ENCODE measurements at places on chromosomes 7 and 10.

DNA sequence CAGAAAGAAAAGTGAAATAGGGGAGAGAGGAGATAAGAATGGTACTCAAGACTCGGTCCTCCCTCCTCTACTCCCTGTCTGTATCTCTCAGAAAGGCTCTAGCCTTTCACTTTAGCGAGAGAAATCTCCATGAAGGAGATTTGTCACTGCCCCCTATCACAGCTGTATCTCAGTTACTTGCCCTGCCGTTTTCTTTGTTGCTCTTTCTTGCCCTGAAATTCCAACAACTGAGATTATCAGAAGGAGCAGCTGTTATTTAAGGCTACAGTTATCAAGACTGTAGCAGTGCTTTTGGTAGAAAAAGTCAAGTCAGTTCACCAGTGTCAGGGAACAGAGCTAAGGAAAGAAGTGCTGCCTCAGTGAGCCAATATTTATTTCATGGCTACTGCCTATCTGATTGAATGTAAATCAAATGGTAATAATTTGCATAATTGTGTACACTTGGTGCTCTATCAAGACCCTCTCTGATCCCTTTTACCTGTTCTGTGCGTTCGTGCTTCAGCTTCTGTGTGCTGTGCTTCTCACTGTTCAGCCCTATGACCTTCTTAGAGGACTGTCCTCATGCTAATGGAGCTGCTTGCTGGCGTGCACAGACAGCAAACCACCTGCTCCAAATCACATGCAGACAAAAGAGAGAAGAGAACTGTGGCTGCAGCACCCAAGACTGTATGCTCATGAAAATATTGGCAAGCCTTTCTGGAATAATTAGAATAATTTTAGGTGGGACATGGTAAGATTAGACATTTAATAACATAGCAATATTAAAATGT is 180.2 kb upstream of the FAM3C start:
- no peak for DNase-seq

GRCh38 chr7:152865011-152865410 is 105.5 kb downstream of the ACTR3B start:
- DNase-seq = no peak

DNA sequence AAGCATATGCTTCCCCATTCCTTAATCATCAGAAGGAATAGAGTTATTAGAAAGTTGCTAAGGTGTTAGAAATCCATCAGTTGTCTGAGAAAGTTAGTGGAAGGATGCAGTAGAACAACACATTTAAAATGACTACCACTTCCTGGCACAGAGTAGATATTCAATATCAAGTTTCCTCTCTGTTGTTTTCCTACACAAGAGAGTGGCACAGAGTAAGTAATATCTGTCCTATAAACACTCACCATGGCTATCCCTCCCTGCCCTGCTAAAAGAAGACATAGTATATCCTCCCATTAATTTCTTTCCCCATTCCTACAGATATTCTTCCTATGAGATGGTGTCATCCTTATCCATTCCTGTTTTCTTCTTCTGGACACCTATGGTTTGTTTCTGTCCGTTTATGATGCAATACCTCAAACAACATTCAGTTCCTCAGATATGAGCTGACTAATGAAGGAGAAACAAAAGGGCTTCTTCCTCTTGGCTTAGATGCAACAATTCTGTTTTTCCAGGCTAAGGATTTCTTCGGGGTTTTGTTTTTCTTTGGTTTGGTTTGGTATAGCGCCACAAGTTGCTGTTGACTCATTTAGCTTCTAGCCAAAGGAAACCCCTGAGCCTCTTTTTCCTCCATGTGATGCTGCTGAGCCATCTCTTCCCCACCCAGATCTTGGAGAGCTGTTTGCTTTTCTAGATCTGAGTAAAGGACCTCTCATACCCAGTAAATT is 32.9 kb upstream of the BPGM start:
- no peak for DNase-seq

DNA sequence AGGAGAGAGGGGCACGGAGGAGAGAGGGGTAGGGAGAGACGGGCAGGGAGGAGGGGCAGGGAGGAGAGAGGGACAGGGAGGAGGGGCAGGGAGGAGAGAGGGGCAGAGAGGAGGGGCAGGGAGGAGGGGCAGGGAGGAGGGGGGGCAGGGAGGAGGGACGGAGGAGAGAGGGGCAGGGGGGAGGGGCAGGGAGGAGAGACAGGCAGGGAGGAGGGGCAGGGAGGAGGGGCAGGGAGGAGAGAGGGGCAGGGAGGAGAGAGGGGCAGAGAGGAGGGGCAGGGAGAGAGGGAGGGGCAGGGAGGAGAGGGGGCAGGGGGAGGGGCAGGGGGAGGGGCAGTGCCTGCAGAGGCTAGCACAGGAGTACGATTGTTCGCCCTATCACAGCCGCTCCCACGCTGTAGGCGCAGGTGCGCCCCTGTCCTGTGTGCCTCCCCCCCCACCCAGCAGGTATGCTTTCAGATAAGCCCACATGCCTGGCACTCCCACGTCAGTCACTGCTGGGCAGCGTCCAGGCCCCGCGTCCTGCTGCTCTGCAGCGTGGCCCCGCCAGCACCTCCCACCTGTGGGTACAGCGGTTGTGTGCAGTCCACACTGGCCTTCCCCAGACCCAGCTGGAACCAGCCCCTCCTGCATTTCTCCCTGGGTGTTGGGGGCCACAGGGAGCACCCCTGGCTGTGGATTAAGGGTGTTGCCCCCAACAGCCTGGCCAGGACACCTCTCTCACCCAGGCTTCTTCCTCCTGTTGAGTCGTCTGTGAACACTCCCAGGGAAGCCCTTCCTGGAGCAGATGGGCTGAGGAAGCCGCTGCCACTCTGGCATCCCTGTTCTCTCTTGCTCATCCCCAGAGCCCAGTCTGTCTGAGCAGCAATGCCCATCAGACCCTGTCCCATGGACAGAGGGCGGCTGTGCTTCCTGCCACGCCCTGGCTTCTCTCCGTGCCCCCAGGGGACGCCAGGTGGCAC is 10.8 kb downstream of the NKX6-2 start:
- DNase-seq = no peak

- no peak for DNase-seq
Measured at GRCh38 chr7:36005876-36006275, 147.2 kb upstream of the EEPD1 start.

- no peak for DNase-seq
Measured at GRCh38 chr10:93062514-93063143, 2.0 kb downstream of the CYP26C1 start.

DNA sequence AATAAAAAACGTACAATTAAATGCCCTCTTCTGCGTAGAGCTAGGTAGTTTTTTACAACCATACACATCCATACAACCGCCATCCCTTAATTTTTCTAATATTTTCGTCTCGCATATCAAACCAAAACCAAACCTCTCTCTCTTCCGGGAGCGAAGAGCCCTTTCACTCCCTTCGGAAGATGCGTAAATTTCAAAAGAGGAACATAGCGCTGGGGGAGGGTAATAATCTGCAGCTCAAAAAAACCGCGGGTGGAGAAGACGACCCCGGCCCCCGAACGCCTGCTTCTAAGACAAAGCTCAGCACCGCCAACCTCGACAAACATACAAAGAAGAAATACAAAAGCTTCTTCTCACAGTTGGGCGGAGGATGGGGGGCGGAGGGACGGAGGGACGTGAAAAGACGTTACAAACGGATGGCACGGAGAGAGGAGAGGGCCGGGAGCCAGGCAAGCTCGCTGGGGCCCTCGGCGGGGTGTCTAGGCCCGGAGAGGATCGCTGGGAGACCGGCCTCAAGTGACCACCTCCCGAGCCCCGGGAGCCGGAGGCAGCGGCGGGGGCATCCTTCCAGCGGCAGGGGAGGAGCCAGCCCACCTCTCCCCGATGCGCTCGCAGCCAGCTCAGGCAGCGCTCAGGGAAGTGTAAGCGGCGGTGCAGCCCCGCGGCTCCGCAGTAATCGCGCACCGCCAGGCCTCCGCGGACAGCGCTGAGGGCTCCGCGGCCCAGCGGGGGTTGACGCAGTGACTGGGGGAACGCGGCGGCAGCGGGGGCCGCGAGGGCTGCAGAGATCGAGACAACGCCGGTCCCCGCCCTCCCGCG is 851 bp downstream of the MKRN1 start:
- peak; percentile 1 for DNase-seq

DNA sequence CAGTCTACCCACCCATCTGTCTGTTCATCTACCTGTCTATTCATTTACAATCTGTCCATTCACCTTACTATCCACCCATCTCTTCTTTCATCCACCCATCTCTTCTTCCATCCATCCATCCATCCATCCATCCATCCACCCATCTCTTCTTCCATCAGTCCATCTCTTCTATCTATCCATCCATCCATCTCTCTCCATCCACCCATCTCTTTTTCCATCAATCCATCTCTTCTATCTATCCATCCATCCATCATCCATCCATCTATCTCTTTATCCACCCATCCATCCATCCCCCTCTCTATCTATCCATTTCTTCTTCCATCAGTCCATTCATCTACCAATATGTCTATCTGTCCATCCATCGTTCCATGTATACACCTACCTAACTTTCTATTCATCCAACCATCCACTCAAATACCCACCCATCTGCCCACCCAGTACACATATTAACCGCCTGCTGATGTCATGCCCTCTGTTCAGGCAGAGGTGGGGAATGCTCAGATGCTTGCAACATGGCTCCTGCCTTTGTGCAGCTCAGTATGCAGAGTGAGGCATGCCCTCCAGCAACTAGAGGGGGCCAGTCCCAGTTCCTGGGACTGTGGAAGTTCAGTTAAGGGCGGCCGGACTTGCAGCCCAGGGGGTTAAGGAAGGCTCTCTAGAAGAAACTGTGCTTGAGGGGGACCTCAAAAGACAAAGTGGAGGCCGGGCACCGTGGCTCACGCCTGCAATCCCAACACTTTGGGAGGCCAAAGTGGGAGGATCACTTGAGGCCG is 11.3 kb upstream of the MLXIPL start:
- DNase-seq = no peak

GRCh38 chr7:116545411-116545993 is 20.7 kb downstream of the CAV1 start:
- DNase-seq = no peak

DNA sequence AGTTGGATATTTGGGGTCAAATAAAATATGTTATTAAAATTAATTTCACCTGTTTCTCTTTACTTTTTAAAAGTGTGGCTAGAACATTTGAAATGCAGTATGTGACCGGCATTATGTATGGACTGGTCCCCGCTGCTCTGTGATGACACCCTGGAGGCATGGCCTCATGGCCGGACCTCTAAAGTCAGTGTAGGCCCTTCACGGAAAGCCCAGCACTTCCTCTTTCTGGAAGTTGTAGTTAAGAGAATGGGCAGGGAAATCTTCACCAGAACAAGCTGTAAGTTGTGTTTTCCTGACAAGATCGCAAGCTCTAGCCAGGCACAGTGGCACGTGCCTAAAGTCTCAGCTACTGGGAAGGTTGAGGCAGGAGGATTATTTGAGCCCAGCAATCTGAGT is 38.3 kb upstream of the SRGN start:
- DNase-seq = no peak

DNA sequence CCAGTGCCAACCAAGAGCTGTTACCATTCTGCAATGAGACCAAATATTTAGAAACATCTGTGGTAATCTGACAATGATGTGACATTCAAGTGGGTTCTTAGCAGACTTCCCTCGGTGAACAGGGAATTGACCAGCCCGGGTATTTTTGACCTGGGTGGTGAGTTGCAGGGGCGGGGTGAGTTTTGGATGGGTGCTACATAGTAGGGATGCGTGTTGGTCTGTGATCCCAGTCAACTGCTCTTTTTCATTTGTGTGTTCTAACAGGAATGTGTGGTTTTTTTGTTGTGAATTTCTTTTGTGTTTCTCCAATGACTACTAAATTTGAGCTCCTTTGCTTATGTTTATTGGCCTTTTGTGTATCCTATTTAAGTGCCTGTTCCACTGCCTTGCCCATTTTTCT is 273.6 kb upstream of the HABP2 start:
- no peak for DNase-seq

DNA sequence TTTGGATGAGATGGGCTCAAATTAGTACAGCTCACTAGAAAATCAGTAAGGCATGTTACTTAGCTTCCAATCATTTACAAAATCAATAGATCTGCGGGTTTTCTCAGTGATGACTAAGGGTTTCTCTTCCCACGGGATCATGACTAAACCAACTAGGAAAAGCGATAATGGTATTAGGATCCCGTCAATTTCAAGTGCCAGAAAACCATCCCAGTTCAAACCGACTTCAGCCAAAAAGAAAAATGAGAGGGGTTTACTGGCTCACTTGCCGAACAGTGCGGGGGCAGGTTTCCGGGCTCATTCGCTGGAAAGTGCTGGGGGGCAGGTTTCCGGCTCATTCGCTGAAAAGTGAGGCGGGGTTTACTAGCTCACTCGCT is 62.1 kb upstream of the LYZL2 start:
- DNase-seq = no peak

DNA sequence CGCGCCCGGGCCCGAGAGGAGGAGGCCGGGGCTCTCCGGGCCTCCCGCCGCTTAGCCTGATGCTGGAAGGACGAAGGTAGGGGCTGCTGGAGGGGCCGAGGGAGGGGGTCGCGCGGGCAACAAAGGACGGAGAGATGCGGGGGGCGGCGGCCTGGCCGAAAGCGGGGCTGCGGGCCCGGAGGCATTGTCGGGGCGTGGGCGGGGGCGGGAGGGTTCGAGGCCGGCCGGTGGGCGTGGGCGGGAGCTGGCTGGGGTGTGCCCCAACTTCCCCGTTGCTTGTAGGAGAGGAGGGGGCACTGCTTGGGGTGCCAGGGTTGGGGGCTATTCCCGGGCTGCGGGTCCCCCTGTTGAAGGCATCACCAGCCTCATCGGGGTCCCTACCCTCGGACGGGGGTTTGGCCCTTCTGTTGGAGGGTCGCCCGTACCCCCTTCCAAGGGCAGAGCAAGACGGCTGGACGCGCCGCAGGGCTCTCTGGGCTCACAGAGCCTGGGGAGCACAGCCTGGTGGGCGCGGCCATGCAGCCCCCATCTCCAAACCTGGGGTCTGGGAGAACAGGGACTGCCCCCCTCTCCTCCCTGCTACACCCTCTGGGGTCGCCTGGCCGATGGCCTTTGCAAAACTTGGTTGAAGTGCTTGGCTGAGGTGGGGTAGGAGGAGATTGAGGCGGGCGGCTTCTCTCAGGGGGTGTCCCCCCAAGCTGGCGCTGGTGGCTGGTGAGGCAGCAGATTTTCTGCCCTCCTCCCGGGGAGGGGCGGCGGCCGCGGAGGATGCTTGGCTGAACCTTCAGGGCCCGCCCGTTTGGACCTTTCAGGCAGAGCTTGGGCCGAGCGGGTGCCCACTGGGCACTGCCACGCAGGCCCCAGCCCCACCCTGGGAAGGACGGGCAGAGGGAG is 699 bp downstream of the CLIP2 start:
- DNase-seq = no peak

DNA sequence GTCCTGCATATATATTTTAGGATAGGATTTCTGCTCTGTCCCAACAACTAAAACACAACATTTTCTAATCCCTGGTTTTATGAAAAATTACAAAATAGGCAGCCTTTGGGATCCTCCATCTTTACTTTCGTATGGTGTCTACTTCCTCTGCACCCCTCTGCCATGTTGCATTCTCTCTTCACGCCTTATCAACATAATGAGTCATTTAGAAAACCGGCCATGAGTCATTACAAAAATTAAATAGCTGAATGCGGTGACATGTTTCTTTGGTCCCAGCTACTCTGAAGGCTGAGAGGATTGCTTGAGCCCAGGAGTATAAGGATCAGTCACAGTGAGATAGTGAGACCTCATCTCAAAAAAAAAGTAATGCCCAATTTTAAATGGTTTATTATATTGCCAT is 148.1 kb upstream of the CELF2 start:
- no peak for DNase-seq

Data from stimulated activated CD8-positive, alpha-beta memory T cell treated with anti-CD3 and anti-CD28 coated beads, Interleukin-4, amount 100 ng/mL, for 4 hours (primary cell).